HL-60 (cell line): ENCODE measurements at places on chromosomes 5 and 9.

DNA sequence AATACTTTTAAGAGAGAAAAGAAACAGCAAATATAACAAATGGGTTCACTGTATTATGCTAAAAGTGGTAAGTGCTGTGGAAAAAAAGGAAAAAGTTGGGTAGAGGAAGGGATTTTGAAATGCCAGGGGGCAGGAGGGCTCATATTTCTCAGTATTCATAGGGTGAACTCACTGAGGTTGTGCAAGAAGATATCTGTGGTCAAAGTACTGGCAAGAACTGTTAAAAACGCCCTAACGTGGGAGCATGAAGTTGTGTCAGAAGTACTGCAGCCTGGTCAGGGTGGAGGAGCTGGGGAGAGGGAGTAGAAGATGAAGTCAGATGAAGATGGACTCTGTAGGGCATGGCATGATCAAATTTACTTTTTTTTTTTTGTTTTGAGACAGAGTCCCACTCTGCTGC is 31.2 kb upstream of the SLC28A3 start:
- DNase-seq = peak; percentile 97

- no peak for DNase-seq
Observed at GRCh38 chr9:120536094-120536493, 43.9 kb downstream of the CDK5RAP2 start.

DNA sequence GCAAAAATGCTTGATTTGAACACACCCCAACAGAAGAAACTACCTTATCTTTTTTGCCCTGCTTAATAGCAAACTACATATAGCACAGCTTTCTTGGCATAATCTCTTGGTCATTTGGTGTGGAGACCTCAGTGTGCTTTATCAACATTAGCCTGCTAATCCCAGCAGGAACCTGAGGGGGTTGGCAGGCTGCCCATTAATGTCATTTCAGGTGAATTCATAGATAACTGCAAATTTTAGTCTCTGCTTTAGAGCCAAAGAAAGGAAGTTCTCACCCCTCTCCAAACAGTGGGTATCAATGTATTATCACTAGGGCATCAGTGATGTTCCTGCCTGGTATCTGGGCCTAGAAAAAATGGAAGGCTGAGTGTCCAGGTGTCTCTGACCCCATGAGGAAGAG is 489.0 kb downstream of the NTRK2 start:
- no peak for DNase-seq

DNA sequence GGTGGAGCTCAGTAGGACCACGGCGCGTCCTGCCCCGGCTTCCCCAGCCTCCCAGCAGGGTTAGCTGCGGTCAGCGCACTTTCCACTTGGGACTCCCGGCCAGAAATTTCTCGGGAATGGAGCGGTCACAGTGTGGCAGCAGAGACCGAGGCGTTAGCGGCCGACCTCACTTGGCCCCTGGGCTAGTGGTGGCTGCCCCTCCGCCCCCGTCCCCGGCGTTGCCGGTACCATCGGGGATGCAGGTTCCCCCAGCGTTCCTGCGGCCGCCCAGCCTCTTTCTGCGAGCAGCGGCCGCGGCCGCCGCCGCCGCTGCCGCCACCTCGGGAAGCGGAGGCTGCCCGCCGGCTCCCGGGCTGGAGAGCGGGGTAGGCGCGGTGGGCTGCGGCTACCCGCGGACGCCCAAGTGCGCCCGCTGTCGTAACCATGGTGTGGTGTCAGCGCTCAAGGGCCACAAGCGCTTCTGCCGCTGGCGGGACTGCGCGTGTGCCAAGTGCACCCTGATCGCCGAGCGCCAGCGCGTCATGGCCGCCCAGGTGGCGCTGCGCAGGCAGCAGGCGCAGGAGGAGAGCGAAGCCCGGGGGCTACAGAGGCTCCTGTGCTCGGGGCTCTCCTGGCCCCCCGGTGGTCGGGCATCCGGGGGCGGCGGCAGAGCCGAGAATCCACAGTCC is 460 bp downstream of the DMRTA1 start:
- peak; percentile 17 for DNase-seq

DNA sequence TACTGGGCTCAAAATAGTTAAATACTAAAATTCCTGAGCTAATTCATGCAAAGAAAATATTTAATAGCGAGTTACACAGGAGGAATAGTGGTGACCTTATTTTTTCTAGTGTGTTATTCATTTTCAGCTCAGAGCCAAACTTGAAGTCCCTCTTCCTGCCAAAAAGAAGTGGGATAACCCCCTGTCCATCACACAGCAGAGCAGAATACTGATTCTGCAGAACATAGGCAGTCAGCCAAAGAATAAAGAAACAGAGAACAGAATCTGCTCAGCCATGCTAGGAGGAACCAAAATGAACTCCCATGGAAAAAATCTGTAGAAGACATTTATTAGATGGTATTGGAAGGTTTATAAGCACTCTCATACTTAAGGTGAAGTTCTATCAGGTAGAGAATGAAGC is 49.4 kb upstream of the GRIN3A start:
- no peak for DNase-seq

DNA sequence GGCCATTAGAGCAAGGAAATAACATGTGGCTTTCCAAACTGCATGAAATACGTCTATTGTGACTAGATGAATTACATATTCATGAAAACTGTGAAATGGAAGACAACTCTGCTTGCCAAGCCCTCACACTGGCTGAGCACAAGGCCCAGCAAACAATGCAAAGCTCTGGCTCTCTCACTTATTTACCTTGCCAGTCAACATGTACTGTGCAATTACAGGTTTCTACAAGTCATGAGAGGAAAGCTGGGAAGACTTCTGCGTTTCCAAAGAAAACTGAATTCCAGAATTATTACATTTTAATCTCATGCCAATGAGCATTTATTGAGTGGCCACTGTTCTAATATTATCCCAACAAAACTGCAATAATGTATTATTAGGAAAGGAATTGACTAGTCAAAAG is 12.1 kb upstream of the C5orf63 start:
- DNase-seq = no peak

GRCh38 chr5:172315587-172316493 is 32.3 kb upstream of the UBTD2 start:
- DNase-seq = no peak

DNA sequence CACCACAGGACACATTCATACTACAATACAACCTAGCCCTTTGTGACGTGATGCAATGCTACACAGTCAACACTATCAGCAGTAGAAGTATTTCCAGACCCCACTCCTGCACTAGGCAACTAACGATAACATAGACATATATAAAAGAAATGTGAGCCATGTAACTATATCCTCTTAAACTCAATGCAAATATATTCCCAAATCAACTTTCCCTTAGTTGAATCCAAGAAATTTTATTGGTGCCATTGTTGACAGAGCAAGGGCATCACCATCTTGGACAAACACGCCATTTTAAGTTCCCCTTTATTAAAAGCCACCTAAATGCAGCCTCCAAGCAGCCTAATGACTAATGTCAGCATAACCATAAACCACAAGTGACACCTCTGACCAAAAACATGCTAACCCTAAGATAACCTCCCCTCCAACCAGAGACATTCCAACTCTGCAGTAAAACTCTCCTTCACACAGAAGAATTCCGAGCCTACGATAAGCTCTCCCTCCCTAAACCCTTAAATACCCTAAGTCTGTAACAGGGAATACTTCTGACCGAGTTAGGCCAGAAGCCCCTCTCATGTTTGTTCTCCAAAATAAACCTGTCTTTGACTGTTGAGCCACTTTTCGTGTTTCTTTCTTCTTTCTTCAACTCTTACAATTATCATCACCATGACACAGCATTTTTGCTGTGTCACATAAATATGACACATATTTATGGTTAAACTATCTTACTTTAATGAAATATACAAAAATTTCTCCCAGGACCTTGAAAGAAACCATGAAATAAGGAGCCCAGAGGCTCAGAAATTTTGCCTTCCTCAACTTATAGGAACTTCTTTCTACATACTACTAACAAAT is 1497.8 kb downstream of the EFNA5 start:
- DNase-seq = no peak

- DNase-seq = peak; percentile 73
Observed at GRCh38 chr9:99040911-99041582, 63.9 kb upstream of the TGFBR1 start.

DNA sequence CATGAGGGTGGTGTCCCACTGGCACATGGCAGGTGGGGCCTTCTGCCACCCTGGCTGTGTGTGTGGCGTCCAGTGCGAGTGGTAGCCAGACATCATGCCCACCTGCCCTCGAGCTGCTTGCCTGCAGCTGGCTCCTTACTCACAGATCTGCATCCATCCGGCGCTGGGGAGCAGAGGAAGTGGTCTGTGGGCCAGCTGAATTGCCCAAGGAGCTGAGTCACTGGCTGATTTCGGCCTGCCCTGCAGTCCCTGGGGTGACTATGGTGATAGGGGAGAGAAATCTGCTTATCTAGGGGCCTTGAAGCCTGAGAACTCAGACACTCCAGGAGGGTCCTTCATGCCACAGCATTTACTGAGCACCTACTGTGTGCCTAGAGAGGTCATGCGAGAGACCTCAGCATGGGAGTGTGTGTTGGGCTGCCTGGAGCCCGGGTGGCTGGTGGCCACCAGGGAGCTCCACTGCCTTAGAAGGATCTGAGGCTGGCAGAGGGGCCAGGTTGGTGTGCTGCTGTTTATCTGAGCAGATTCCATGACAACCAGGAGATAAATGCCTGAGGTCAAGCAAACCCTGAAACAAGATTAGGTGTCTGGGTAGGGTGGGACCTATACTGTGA is 57.1 kb downstream of the SLC22A5 start:
- DNase-seq = peak; percentile 81

GRCh38 chr9:93205045-93205768 is 21.3 kb downstream of the WNK2 start:
- no peak for DNase-seq
